ENCODE measurements at places on chromosomes 5 and 9.

- no peak for DNase-seq
Measured at GRCh38 chr9:16712787-16713186, 157.7 kb downstream of the BNC2 start.

GRCh38 chr9:33435821-33436277 lies 11.5 kb downstream of the AQP3 start:
- no peak for DNase-seq

- DNase-seq, result no peak
Measured at GRCh38 chr5:148853868-148854267, 27.5 kb downstream of the ADRB2 start.

GRCh38 chr9:110351009-110351467 lies 13.4 kb upstream of the TXNDC8 start:
- no peak for DNase-seq

GRCh38 chr9:2128618-2129017 lies 113.5 kb downstream of the SMARCA2 start:
- DNase-seq, result no peak

DNA sequence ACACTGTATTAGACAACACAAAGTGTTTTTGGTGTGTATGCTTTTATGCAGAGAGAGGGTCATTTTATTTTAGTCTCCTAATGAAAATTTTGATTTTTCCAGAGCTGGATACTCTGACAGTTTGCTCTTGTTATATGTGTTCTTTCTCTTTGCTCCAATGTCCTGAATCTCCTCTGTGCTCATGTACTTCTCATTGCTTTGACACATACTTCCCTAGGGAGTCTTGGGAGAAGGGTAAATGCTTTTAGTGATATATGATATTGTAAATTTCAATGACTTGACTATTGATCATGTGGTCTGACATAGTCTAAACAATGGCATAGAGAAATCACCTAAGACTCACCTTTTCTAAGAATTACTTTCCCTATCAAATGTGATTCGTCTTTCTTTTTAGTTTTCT lies 972.6 kb upstream of the EDIL3 start:
- no peak for DNase-seq

DNA sequence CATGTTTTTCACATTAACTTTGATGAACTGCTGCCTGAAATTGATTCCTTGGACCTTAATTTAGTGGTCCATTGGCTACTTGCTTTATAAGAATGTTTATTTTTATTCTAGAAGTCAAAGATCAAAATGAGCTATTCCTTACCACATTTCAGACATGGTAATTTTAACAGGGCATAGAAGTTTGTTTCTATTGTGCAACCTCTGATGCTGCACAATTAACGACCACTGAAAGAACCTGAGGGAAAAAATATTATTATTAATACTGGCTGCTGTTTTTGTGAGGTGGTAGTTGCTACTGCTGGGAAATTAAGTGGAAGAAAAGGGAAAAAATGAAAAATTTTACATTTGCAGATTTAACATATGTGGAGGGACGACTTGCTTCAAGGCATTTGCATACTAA lies 37.9 kb upstream of the RAB3C start:
- DNase-seq, result no peak

- no peak for DNase-seq
Measured at GRCh38 chr5:168022446-168023169, 268.8 kb upstream of the WWC1 start.

DNA sequence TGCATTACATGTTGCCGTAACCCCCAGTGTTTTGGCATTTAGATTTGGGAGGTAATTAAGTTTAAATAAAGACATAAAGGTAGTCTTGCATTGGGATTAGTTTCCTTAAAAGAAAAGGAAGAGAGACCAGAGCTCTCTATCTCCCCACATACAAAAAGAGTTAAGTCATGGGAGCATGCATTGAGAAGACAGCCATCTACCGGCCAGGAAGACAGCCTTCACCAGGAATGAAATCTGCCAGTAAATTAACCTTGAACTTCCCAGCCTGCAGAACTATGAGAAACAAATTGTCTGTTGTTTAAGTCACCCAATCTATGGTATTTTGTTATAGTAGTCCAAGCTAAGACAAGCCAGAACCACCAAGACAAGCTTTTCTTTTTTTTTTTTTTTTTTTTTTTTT lies 567.0 kb upstream of the CDH18 start:
- no peak for DNase-seq

GRCh38 chr9:122126331-122127261 lies 33.0 kb downstream of the NDUFA8 start:
- DNase-seq, result no peak

DNA sequence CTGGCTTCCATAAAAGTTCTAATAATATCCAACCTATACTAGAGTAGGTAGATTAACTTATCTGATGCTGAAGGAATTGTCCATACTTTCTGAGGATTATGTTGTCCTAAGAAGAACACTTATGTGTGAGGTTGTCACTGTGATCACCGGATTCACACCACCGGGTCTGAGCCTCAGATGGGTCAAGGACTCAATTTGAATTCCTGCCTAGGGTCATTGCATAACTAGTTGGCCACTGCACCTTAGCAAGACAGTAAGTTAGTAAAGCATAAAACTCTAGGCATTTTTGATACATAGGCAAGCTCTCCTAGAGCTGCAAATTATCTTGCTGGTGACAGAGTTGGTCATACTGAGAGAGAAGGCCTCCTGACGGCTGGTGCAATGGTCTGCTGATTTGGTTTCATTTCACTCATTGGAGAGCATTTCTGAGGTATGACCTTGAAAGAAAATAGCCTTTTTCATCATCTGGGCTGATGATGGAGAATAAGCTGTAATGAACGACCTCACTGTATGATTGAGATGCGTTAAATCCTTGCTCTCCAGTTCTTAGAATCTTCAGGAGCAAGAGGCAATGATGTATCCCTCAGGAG lies 72.0 kb upstream of the CKMT2 start:
- no peak for DNase-seq

- no peak for DNase-seq
Measured at GRCh38 chr9:134937566-134938345, 20.0 kb upstream of the FCN1 start.

GRCh38 chr5:92944903-92945604 lies 636.0 kb downstream of the NR2F1-AS1 start:
- no peak for DNase-seq

DNA sequence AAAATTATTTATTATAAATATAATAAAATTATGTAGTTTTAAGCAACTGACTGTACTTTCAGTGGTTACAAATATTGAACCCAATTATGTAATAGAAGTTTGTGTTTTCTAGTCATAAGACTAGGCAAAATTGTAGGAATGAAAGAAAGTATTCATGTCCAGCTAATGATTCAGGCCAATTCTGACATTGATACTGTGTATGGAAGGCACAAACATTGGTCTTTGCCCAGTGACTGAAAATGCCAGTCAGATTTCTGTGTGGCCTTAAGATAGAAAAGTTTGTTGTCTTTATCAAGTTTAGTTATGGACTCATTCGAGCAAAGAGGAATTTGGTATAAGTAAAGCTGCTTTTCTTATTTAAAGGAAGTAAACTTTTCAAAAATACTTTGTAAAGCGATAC lies 60.3 kb downstream of the SLC12A2 start:
- no peak for DNase-seq

DNA sequence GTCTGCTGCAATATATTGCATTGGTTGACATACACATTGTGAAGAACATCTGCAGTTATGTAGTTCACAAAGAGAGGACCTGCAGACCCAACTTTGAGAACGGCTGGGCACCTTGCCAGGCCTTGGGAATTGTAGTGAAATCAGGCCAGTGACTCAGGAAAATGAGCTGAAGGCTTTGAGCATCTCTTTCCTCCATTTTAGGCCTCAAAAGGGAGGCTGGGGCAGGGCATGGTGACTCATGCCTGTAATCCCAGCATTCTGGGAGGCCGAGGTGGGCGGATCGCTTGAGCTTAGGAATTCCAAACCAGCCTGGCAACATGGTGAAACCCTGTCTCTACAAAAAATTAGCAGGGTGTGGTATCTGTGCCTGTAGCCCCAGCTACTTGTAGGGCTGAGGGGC lies 1.4 kb upstream of the IPPK start:
- DNase-seq, result no peak

DNA sequence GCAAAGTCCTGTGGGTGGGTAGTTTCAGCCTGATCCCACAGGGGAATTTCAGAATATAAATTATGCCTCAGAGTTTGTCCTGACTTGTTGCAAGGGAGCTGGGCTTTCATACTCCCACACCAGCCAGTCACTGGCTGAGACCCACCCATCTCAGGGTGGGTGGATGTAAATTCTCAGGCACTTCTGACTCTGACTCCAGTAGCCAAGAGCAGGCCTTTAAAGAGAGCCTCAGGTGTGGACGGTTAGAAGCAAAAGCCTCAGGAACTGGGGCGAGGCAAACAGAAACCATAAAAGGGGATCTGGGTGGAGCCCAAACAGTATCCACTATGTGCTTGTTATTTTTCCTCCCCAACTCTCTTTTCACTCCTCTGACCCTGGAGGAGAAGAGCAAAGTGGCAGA lies 28.6 kb upstream of the FBXW11 start:
- DNase-seq, result no peak

- no peak for DNase-seq
Measured at GRCh38 chr5:79576606-79577289, 35.5 kb upstream of the TENT2 start.

DNA sequence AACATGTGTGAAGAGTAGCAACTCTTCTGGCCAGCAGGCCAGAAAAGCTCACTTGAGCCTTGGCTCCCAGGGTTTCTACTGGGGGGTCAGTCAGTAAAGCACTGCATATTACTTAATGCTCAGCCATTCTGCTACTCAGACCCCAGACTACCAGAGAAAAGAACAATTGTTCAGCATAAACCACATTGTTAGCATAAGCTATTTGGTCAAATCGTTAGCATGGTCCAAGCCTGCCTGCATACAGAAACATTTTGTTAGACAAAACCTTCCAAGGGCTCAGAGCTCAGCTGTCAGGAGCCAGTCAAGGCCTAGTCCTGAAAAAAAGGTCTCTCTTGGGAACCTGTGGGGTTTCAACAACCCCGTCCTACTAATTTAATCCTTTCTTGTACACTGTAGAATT lies 449.3 kb downstream of the PRR16 start:
- DNase-seq, result no peak

GRCh38 chr5:7629561-7629960 lies 221.4 kb downstream of the CFAP90 start:
- no peak for DNase-seq

GRCh38 chr5:157613385-157614245 lies 38.0 kb upstream of the ADAM19 start:
- no peak for DNase-seq

DNA sequence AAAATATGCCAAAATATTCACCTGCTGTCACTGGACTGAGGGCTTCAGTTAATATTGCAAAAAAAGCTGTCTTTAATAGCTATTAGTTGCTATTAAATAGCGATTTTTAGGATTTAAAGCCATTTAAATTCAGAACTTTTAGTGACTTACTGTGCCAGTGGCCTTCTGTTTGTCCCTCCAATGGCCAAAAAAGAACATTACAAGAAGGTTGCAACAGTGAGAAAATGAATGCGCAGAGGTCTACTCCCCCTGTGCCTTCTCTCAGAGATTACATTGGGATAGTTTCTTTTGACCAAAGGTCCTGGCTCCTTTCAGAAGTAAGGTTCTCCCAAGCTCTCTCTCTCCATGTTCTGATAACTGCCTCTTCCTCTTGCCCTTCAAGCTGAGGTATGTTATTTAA lies 930.3 kb upstream of the ARRDC3 start:
- DNase-seq, result no peak

- DNase-seq, result no peak
Measured at GRCh38 chr5:178671602-178672144, 44.8 kb upstream of the CLK4 start.

GRCh38 chr9:137272241-137273094 lies 5.1 kb upstream of the TOR4A start:
- no peak for DNase-seq

GRCh38 chr5:38329132-38329715 lies 70.9 kb downstream of the EGFLAM start:
- no peak for DNase-seq

DNA sequence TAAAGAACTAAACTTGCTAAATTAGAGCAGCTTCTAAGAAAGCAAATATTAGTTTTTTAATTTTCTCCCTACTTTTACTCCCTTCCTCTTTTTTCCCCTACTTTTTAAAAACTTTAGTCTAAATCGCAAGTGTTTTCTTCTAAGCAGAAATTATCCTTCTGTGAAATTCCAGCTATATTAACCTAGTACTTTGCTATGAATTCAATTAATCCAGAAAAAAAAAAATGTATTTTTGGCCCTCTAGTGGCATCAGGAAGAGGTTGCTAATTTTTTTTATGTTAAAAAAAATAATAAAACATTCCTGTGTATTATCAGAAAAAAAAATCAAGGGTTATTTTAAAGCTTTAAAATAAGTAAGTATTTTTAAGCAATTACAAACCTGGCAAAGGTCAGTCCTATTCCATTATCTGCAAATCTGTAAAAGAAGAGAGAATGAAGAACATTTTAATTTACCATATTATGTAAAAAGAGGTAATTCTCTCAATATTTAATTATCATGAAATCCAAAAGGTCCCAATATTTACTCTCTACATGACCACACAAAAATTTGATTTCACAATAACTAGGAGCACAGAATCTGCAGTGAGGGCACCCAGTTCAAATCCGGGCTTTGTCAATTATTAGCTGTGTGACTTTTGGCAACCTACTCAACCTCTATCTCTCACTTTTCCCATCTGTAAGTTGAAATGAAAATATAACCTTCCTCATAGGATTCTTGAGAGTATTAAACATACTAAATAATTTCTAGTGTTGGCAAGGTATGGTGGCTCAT lies 52.0 kb downstream of the CEMIP2 start:
- no peak for DNase-seq

DNA sequence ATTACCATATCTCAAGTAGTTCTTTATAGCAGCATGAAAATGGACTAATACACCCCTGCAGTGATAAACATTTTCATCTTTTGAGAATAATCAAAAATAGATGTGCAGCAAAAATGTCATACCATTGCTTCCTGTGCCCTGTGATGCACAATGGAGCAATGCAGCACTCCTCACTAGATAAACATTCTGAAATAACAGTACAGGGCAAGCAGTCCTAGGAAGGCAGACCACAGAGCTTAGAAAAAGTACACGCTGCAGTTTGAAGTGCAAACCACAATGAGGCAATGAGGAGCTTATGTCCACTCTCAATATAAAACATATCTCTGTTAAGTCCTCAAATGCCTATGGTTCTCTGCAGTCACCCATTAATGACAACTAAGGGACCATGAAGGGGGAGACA lies 367.6 kb downstream of the PDE4D start:
- no peak for DNase-seq

DNA sequence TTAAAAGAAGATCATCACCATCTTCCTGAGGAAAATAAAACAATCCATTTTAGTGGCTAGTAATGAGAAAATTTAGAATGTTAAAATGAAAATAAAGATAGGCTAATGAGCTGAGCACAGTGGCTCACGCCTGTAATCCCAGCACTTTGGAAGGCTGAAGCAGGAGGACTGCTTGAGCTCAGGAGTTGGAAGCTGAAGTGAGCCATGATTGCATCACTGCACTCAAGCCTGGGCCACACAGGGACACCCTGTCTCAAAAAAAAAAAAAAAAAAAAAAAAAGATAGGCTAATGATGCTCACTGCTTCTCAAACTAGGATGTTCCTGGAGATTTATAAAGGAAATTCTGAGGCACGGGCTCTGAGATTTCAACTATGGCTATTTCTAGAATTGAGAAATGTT lies 50.3 kb downstream of the CPLANE1 start:
- DNase-seq, result no peak
